ENCODE measurements at places on chromosomes 3 and 15. TPM values are rescaled to one million over a fixed set of nuclear protein-coding genes. Genes with fewer than 3 reads are reported as not detected.
A peak's percentile ranks its signal among the peaks of the same experiment; 100 is the strongest.

GRCh38 chr3:171468296-171468906 lies 8.2 kb upstream of the TNIK start:
- DNase-seq: no peak

DNA sequence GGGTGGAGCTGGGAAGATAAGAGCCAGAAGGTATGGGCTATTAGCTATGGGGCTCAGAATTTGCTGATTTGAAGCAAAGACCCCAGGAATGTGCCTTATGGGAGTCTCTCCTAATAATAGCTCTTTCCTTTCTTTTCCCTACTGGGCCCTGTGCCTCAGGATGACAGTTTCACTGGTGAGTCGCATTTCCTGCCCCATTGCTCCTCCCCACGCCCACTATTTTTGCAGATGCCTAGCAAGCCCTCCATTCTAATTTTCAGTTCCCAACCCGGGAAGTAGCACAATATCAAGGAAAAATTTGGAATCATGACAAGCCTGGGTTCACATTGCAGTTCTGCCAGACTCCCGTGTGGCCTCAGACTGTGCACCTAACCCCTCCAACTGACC lies 583 bp downstream of the IL17RE start:
- no peak for DNase-seq

LRRC15 gene
- 1.3 TPM for total RNA-seq

GRCh38 chr3:25834346-25834745 lies 44.5 kb downstream of the OXSM start:
- DNase-seq: no peak

NEK10 gene
- total RNA-seq: 3.2 TPM

GRCh38 chr15:37824717-37825382 lies 109.6 kb upstream of the TMCO5A start:
- DNase-seq: peak; percentile 97

- DNase-seq: no peak
These were observed 73.1 kb downstream of the FAIM start for GRCh38 chr3:138681463-138682220.

LRRN1 gene
- total RNA-seq: 17.4 TPM

- DNase-seq: no peak
These were observed 48.2 kb downstream of the WWTR1 start for GRCh38 chr3:149609595-149609994.

GRCh38 chr3:41094351-41094750 lies 105.0 kb upstream of the CTNNB1 start:
- DNase-seq: no peak

NOX5 gene
- total RNA-seq: 0.09 TPM

GRCh38 chr15:76866716-76867321 lies 38.3 kb downstream of the SCAPER start:
- DNase-seq: peak; percentile 18

- no peak for DNase-seq
These were observed 734.1 kb downstream of the FHIT start for GRCh38 chr3:60517134-60517533.

CTXN2 gene
- not detected for total RNA-seq

DNA sequence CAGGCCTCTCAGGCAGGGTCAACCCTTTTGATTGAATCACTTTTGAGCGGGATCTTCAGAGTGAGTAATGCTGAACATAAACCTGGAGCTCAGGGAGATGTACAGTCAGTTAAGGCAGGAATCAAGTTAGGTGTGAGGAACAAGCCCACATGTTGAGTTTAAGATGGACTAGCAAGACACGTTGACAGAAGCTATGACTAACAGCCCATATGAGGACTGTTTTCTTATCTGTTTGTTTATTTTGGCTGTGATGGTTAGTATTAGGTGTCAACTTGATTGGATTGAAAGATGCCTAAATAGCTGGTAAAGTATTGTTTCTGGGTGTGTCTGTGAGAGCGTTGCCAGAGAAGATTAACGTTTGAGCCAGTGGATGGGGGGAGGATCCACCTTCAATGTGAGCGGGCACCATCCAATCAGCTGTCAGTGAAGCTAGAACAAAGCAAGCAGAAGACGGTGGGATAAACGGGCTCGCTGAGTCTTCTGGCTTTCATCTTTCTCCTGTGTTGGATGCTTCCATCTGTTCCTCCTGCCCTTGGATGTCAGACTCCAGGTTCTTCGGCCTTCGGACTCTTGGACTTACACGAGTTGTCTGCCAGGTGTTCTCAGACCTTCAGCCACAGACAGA lies 232.3 kb upstream of the STAC start:
- DNase-seq: no peak

GRCh38 chr3:37094636-37095035 lies 79.7 kb downstream of the LRRFIP2 start:
- no peak for DNase-seq

DNA sequence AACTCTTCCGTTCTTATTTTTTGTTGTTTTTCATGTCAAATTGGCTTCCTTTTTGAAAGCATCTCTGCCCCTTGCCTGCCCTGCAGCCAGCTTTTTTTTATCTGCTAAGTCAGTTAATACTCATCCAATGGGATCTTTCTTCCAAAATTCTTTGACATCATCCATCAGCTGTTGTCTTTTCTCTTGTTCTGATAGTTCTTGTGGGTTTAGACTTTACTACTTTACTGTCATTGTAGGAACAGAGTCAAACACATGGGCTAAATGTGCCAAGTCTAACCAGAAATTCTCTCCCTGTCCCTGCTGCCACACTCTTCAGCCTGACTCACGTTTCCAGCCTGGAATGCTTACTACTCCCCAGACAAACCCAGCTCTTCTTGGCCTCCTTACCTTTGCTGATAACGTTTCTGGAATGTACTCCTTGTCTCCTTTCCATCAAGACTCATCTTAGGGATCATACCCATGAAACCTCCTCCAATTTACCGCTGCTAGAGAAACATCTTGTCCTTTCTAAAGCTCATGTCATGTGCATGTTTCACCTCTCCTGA lies 10.7 kb upstream of the VPS8 start:
- no peak for DNase-seq

ABHD2 gene
- total RNA-seq: 41.3 TPM

SEMA3G gene
- total RNA-seq: 0.26 TPM

EFCAB12 gene
- 0.26 TPM for total RNA-seq

DNA sequence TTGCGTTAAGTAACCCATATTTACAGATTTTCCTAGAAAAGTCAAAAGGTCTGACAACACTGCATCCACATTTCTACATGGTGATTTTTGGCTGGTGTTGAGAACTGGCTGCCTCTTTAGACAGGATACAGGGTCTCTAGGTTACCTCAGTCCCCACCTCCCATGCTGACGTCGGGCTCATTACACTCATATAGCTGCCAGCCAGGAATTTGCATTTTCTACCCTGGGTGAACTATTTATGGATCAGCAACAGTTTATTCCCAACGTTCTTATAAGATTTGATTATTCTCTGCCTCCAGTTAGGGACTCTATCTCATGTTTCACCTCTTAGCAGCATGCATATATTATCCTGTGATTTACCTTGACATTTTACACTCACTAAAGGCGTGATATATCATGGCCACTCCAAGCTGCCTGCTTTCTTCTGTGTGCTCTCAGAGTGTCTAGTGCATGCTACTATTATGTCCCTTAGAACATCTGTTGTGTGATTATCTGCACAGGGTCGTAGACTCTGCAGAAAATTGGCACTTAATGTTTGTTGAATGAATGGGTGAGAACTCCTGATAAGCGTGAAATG lies 49.0 kb downstream of the CLDN11 start:
- DNase-seq: no peak

All from astrocyte (in vitro differentiated cells and primary cell).